Lower lobe of right lung (tissue), 2 donors: ENCODE measurements at places on chromosomes 16 and 17. TPM values are rescaled to one million over a fixed set of nuclear protein-coding genes. Genes with fewer than 3 reads are reported as not detected.

FOXJ1 gene
- total RNA-seq, result 21.5 TPM

TSPAN10 gene
- 1.1 TPM for total RNA-seq

TPSG1 gene
- 2.9 TPM for total RNA-seq

GLYR1 gene
- 89.3 TPM for total RNA-seq

SOX9 gene
- total RNA-seq, result 4.3 TPM

TP53TG3C gene
- total RNA-seq, result not detected

CLEC3A gene
- total RNA-seq, result not detected

SNF8 gene
- total RNA-seq, result 76.9 TPM

INCA1 gene
- 1.9 TPM for total RNA-seq

TBC1D26 gene
- total RNA-seq, result not detected

CDH13 gene
- 14.3 TPM for total RNA-seq

SLC5A10 gene
- not detected for total RNA-seq

CRHR1 gene
- total RNA-seq, result not detected
